ENCODE measurements at places on chromosomes 3 and 15. TPM values are rescaled to one million over a fixed set of nuclear protein-coding genes. Genes with fewer than 3 reads are reported as not detected.

DNA sequence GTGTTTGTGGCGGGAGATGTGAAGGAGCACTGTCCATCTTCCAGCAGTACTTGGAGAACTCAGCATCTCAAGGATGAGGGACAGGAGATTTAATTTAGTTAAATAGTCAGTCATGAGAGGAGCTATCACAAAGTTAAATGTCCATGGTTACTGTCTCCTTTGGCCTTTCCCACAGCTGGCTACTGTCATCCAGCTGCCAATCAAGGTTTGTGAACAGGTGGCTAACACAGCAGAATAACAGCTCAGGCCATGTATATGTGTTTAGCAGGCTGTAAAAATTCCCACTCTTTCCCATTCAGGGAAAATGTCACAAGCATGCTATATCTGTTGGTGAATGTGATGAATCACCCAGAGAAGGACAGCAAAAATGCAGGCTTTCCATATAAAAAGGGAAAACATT is 120.5 kb downstream of the TMEM108 start:
- no peak for DNase-seq

- peak; percentile 29 for DNase-seq
Observed at GRCh38 chr3:56314842-56315241, 153.4 kb downstream of the ERC2 start.

FANCD2OS gene
- total RNA-seq, result not detected

DNA sequence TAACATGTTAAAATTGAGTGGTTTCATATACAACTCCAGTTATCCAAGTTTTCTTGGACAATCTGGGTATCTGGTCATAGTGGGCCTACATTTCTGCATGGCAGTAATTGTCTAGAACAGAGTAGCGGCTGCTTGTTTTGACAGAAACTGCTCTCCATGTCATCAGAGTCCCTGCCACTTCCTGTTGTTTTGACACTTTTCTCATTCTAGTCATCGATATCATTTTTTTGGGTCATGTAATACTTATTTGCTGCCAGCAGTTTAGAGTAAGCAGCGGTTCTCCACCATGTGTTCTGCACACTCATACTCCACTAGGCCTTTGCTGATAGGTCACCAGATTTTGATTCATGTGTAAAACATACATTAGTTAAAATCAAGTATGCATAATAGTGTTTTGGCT is 81.5 kb downstream of the SLC25A26 start:
- DNase-seq, result no peak

DNA sequence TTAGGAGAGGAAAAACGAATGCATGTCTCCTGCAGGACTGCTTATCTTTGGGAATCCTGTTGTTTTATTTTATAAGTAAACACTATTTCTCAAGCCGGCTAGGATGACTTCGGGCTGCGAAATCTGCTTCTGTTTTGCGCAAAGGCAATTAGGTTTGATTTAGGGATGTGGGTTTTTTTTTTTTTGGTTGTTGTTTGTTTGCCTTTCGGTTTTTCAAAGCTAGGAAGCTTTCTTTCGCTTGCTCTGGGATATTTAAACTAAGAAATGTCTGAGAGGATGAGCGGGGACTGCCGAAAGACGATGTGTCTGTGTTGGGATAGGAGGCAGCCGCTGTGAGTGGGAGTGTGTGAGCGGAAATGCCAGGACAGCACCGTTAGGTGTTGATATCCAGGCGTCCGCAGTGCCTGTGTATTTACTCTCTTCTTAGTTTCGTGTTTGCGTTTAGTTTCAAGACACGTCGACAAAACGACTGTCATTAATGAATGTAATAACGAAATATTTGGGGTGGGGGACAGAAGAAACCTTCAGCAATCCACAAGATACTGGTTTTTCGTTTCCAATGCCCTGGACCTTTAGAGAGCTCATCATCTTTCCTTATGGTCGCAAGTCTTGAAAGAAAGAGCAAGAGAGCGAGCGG is 604 bp downstream of the ISL2 start:
- DNase-seq, result no peak

WNT5A gene
- 1.1 TPM for total RNA-seq

ZBBX gene
- total RNA-seq, result not detected

GRCh38 chr15:60576044-60576443 is 97.1 kb upstream of the ICE2 start:
- no peak for DNase-seq

GPR160 gene
- 0.92 TPM for total RNA-seq

GRCh38 chr15:36172955-36173354 is 406.5 kb upstream of the CDIN1 start:
- DNase-seq, result no peak

MKRN3 gene
- total RNA-seq, result 2.1 TPM

GRCh38 chr15:49187549-49188245 is 17.6 kb downstream of the GALK2 start:
- DNase-seq, result no peak

CACNA2D2 gene
- total RNA-seq, result 0.56 TPM

DNA sequence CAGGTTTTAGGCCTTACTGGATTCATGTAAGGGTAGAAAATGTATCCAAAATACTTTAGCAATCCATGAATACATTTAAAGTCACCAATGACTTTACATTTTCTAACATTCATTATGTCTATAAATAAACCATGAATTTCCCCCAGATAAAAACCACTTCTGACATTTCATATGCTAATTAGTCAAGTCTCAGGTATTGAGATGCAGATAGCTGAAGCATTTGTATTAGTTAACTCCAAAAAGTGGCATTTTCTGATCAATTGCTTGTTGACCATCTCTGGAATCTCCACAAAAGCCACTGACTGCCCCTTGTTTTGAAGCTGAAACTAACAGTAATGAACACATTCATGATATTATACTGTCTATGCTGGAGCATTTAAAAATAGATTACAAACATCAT is 68.4 kb upstream of the RAP2B start:
- DNase-seq, result no peak

GRCh38 chr3:124137216-124137615 is 145.3 kb upstream of the ROPN1 start:
- no peak for DNase-seq

GRCh38 chr3:97297032-97297431 is 467.5 kb upstream of the ARL6 start:
- DNase-seq, result no peak

DNA sequence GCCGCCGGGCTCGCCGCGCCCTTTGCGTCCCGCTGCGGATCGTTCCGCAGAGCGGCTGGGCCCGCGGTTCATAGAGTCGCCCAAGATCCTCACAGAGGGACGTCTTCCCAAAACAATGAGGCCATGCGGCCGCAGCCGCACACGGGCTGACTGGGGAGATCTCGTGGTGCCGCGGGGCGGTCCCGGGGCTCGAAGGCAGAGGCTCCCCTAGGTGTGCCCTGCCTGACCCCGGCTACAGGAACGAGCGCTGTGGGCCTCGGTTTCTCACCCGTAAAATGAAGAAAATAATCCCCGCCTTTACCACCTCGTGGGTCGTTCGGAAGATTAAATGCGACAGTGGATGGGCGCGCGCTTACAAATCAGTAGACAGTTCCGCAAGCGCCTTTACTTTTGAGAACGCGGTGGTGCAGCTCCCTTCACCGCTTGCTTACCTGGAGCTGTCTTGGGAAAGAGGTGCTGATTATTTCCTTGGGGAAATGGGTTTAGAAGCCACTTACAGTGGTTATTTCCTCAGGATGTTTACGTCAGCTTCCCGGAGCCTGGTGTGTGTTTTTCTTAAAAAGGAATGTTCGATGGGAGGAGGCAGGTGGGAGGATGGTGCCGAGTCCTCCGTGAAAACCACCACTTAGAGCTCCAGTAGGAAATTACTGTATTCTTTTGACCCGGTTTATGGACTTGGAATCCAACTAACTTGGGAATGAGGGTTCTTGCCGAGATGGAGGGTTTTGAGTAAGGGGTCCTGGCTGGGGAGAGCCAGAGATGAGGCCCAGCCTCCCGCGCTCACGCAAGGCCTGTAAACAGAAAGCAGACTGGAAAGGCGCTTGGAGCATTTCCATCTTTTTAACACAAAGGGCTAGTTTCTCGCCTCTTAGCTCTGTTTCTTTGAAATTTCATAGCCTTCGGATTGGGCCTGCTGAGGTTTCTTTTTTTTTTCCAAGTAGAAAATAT is 1.9 kb upstream of the MEX3B start:
- DNase-seq, result no peak

DNA sequence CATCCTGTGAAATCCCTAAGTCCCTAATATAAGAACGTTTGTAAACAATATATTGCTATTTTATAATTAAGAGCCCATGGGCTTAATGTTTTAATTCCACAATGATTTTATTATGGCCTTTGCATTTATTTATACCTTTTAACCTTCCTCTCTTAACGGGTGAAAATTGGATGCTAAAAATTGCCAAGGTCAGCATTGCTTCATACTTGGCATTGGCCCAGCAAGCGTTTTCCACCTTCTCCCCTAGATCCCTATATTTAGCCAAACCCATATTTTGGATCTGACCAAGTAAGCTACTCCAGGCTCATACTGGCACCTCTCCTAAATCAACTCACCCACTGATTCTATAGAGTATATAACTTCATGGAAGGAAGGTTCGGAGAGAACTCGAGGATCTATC is 188.0 kb upstream of the NR2F2 start:
- no peak for DNase-seq

DNA sequence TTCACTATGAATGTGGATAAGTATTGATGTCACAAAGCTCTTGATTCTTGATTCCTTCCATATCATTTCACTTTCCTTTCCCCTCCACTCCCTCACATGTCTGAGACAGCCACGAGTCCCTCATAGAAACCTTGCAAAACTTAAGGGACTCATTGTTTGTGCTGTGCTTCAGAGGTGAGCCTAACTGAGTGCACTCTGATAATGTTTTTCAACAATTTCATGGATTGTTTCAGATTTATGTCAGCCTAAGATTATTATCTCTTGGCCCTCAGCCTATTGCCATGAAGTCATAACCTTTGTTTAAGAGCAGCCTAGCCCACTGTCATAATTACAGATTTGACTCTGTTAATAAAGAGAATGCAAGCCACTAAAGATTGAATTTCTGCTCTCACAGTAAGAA is 363.6 kb downstream of the MECOM start:
- DNase-seq, result no peak

GRCh38 chr3:52769786-52770455 is 819 bp downstream of the NEK4 start:
- no peak for DNase-seq

DNA sequence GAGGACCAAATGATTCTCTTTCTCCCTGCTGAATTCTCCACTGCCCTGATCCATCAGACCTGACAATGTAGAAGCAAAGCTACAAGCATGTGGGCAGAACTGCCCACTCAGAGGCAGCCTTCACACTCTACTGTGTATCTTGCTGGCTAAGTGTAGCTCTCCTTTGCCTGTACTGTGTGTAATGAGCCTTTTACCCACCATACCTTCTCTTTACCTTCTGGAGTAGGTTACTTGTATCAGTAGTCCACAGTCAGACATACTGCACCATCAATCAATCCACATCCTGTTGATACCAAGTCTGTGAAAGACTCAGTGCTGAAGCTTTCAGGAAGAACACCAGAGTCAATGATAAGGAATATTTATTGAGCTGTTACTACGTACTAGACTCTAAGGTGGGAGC is 440.7 kb upstream of the ARHGEF26 start:
- no peak for DNase-seq

SAMD7 gene
- not detected for total RNA-seq

DNA sequence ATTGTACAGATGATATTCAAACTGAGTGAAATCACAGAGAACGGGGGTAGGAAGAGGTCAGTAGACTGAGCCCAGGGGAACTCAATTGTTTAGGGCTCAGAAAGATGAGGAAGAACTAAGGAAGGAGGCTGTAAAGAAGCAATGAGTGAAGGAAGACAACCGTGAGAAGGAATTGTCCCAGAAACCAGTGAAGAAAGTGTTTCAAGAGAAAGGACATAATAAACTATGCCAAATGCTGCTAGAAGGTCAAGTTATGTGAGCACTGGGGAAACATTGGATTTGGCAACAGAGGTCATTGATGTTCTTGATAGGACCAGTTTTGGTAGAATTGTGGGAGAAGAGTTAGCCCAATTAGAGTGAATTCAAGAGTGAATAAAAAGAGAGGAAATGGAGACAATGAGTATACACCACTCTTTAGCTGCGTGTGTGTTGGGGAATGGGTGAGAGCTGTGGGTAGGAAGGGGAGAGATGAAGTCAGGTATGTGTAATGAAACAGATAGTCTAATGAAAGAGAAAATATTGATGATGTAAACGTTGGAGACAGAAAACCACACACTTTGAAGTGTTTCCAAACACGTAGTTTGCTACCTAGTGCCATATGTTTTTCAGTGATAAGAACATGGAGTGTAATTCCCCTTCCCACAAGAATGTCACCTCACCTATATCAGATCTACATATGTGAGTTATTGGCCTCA is 42.5 kb upstream of the MME start:
- DNase-seq, result no peak

- DNase-seq, result peak; percentile 48
Observed at GRCh38 chr3:46994801-46995731, 15.6 kb downstream of the NBEAL2 start.

DNA sequence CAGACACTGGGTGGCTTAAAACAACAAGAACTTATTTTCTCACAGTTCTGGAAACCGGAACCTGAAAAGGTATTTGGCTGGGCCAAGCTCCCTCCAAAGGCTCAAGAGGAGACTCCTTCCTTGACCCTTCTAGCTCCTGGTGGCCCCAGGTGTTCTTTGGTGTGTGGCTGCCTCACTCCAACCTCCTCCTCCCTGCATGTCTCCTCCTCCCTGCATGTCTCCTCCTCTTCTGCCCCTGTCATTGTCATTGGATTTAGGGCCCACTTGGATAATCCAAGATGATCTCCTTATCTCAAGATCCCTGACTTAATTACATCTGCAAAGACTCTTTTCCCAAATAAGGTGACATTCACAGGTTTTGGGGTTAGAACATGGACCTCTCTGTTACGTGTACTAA is 69.8 kb upstream of the MFGE8 start:
- no peak for DNase-seq

TM4SF4 gene
- not detected for total RNA-seq

DNA sequence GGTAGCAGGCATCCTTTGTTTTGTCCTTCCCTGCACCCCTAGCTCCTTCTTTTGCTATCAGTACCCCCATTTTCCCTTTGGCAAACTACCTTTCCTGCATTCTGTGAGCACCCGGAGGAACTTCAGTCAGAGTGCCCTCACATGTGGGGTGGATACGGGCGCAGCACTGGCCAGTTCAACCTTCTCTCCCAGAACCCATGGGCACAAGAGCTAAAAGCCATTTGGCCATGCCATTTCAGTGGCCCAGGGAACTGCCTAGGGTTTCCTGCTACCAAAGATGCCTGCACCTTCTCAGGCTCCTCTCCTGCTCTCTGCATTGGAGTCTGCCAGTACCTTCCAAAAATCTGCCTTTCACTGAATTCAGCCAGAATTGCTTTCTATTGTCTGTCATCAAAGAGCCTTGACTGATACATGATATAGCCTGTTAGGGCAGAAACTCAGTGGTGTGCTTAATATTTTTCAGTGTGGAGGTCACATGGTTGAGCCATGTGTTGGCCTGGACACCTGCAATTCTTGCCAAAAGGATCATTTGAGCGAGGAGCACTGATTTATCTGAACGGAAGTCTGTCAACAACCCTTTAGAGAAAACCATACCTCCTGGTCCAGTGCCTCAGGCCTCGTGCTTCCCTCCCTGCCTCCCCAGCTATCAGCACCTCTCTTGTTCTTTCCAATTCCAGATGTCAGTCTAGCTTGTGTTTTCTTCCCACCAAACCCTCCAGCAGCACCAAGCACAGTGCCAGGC is 27.0 kb upstream of the HHATL start:
- no peak for DNase-seq
